ENCODE measurements at places on chromosomes 7 and 10. TPM values are rescaled to one million over a fixed set of nuclear protein-coding genes. Genes with fewer than 3 reads are reported as not detected.

- no peaks in the 10 kb centered on the region for H3K36me3 ChIP-seq
Measured at GRCh38 chr7:96414931-96415292, 93.0 kb upstream of the SLC25A13 start.

GRCh38 chr7:2785071-2785500, 59.0 kb downstream of the GNA12 start:
- no peaks in the 10 kb centered on the region for H3K4me1 ChIP-seq
- DNase-seq = peak; percentile 71
- peaks cover 4% of the 10 kb centered on the region for H3K36me3 ChIP-seq
- H3K27me3 ChIP-seq = no peaks in the 10 kb centered on the region
- H3K27ac ChIP-seq = no peak overlapping the region

The ALOX5 gene
- total RNA-seq = not detected

- no peaks in the 10 kb centered on the region for H3K27me3 ChIP-seq
- peak; percentile 76 for DNase-seq
- no peak overlapping the region for H3K27ac ChIP-seq
- no peaks in the 10 kb centered on the region for H3K36me3 ChIP-seq
Measured at GRCh38 chr10:101441541-101442455, 87.8 kb downstream of the BTRC start.

The MEST gene
- 38.8 TPM for total RNA-seq

The AKR1C3 gene
- 44.3 TPM for total RNA-seq

Measured in fibroblast of lung (primary cell).